Daoy (cell line): ENCODE measurements at places on chromosomes 1 and 21. TPM values are rescaled to one million over a fixed set of nuclear protein-coding genes. Genes with fewer than 3 reads are reported as not detected.

Gene UBQLN4
- 22.7 and 28.5 TPM in 2 replicates for total RNA-seq

Gene TRIM67
- 0.17 TPM in 1 of 2 replicates, not detected in the other for total RNA-seq

Gene OR6K3
- total RNA-seq, result not detected in 2 replicates

Gene ELF3
- 7.0 and 9.9 TPM in 2 replicates for total RNA-seq

Gene ASPM
- 57.8 and 71.1 TPM in 2 replicates for total RNA-seq

Gene CLDN19
- not detected in 2 replicates for total RNA-seq

Gene CNIH3
- 13.6 and 19.5 TPM in 2 replicates for total RNA-seq

Gene SPATA17
- total RNA-seq, result 1.0 and 1.7 TPM in 2 replicates

Gene TMIGD3
- total RNA-seq, result not detected in 2 replicates

Gene SH3D21
- total RNA-seq, result 0.89 and 1.1 TPM in 2 replicates

Gene FCRL5
- total RNA-seq, result not detected in 2 replicates

Gene OR2AK2
- not detected in 2 replicates for total RNA-seq

Gene CFHR3
- total RNA-seq, result not detected in 2 replicates

Gene LCE7A
- not detected in 2 replicates for total RNA-seq

Gene MMEL1
- not detected in 2 replicates for total RNA-seq

Gene TBX15
- total RNA-seq, result 5.1 and 7.4 TPM in 2 replicates

Gene IGSF21
- total RNA-seq, result not detected in 2 replicates
